ENCODE measurements at places on chromosomes 6 and 20.

GRCh38 chr6:56571605-56572004 lies 71.1 kb downstream of the DST start:
- no peak for DNase-seq

DNA sequence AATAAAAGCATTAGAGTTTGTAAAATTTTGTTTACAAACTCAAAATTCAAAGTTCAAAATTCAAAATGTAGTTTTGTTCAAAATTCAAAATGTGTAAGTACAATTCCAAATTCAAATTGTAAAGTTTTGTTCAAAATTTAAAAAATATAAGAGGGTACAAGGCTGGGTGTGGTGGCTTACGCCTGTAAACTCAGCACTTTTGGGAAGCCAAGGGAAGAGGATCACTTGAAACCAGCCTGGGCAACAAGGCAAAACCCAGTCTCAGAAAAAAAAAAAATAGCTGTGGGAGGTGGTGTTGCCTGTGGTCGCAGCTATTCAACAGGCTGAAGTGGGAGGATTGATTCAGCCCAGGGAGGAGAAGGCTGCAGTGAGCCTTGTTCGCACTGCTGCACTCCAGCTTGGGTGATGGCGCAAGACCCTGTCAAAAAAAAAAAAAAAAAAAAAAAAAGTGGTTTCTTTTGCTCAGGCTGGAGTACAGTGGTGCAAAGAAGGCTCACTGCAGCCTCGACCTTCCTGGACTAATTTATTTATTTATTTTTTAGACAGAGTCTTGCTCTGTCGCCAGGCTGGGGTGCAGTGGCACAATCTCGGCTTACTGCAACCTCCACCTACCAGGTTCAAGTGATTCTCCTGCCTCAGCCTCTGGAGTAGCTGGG lies 5.4 kb upstream of the ZBTB12 start:
- no peak for DNase-seq

- DNase-seq, result peak; percentile 25
Observed at GRCh38 chr6:118509009-118509617, 39.0 kb upstream of the PLN start.

DNA sequence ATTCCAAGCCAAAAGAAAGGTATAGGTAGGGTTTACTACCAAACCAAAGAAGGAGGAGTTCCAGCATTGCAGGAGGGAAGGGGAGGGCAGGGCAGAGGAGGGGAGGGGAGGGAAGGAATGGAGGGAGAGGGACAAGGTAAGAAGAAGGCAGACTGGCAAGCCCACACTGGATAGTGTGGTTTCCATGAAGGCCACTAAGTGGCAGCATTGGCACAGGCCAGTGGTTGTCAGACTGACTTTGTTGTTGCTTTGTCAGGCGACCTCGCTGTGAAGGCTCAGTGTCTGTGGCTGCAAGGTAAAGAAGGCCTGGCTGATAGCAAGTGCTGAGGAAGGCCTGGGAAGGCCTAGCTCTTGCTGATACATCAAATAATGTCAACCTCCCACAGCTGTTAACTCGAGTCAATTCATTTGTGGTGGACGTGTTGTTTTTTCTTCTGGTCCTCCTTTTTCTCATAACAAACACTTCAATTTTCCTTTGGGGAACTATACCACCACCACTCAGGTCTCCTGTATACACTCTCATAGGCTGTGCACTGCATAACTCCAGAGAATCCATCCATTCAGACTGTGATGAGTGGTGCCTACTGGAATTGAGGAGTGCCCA lies 7.7 kb upstream of the ZNF334 start:
- DNase-seq, result peak; percentile 28

DNA sequence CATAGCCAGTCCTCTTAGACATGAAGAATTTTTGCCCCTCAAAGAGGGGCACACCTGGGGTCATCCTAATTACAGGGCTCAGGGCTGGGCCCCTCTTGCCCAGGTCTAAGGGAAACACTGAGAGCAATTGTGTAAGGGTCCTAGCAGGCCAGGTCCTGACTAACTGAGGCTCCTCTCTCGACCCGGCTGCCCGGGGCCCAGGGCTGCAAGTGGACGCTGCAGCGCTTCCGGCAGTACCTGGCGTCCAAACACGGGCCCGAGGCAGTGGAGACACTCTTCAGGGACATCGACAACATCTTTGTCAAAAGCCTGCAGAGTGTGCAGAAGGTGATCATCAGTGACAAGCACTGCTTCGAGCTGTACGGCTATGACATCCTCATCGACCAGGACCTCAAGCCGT lies 17.4 kb downstream of the PDRG1 start:
- DNase-seq, result no peak

DNA sequence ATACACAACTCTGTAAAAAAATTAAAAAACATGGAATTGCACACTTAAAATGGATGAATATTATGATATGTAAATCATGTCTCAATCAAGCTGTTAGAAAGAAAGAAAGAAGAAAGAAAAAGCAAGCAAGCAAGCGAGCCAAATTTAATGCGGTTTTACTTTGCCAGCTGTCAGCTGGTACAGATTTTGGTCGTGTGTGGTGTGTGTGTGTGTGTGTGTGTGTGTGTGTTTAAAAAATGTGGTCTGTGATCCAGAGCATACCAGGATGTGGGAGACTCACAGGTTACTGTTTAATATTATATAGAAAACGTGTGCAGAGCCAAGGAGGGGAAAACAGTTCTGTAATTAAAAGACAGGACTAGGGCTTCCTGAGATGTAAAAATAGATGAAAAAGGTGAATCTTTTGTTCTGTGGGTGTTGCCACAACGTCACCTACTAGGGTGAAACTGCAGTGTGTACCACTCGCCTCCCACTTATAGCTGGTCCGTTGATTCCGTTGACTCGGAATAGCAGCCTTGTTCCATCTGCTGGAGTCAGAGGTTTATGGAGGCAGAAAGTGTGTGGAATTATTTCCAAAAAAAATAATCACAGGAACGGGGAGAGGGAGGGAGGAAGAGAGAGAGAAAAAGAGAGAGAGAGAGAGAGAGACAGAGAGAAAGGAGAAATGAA lies 197.7 kb downstream of the BCAS1 start:
- DNase-seq, result peak; percentile 38
